ENCODE measurements at places on chromosomes 5 and 9. TPM values are rescaled to one million over a fixed set of nuclear protein-coding genes. Genes with fewer than 3 reads are reported as not detected.

Gene GFPT2
- total RNA-seq, result 0.37 TPM

DNA sequence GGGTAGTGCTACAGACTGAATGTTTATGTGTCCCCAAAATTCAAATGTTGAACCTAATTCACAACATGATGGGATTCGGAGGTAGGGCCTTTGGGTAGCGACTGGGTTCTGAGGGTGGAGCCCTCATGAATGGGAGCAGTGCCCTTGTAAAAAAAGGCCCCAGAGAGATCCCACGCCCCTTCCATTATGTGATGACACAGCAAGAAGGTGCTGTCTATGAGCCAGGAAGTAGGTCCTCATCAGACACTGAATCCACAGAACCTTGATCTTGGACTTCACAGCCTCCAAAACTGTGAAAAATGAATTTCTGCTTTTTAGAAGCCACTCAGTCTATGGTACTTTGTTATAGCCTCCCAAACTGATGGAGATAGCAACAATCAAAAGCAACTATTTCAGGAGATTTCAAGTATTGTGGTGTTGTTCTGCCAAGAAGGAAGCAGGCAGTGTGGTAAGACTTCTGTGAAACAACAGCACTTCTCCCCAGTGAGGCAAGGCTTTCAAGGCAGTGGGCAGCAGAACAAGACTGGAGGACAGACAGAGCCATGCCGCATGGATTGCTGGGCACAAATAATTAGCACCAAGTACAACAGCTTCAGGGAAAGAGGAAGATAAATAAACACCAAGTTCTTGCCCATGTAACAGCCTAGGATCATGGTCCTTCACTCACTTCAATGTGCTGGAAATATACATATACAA lies 76.1 kb downstream of the OR2K2 start:
- H3K27me3 ChIP-seq, result no peaks in the 10 kb centered on the region
- no peaks in the 10 kb centered on the region for H3K36me3 ChIP-seq
- DNase-seq, result no peak
- no peaks in the 10 kb centered on the region for H3K4me1 ChIP-seq

DNA sequence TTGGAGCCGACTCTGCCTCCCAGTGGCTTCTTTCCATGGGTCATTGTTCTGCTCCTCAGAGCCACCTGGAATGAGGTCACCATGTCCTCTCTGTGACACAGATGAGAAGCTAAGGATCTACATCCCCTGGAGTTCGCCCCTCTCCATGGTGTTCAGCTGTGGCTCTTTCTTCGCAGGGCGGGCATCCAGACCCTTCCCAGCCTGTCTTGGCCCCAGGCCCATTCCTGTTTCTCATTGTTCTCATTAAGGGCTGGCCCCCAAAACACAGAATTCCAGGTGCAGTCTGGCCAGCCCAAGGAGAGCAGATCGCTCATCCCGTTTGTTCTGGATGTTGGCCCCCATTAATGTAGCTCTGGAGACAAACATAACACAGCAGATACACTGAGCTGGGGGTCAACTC lies 66.4 kb upstream of the COL15A1 start:
- no peak overlapping the region for H3K4me3 ChIP-seq
- no peak overlapping the region for H3K27ac ChIP-seq
- no peak for DNase-seq
- H3K4me1 ChIP-seq, result no peaks in the 10 kb centered on the region
- H3K27me3 ChIP-seq, result peaks cover 2% of the 10 kb centered on the region
- no peaks in the 10 kb centered on the region for H3K36me3 ChIP-seq

DNA sequence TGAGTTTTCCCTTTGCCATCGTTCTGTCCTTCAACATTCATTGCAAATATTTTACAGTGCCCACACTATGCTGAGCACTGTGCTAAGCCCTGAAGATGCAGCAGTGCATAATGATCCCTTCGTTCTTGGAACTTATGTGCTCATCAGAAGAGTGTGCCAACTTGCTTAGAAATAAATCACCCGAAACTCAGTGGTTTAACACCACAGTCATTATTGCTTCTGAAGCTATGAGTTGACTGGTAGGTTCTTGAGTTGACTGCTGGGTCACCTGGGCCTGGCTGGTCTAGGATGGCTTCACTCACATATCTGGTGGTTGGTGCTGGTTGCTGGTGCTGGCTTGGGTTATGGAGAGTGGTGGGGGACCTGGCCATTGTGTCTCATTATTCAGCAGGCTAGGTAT lies 20.9 kb downstream of the PCSK5 start:
- no peak for DNase-seq
- no peak overlapping the region for H3K4me3 ChIP-seq
- no peaks in the 10 kb centered on the region for H3K36me3 ChIP-seq
- H3K27me3 ChIP-seq, result no peaks in the 10 kb centered on the region

- no peaks in the 10 kb centered on the region for H3K4me1 ChIP-seq
- no peaks in the 10 kb centered on the region for H3K27me3 ChIP-seq
- H3K27ac ChIP-seq, result no peak overlapping the region
- no peak for DNase-seq
- no peaks in the 10 kb centered on the region for H3K36me3 ChIP-seq
Measured at GRCh38 chr9:36717276-36717675, 144.6 kb downstream of the MELK start.
